WERI-Rb-1 (cell line): ENCODE measurements at places on chromosomes 2 and 18.

GRCh38 chr2:193187816-193188215, 993.1 kb upstream of the TMEFF2 start:
- no peak for DNase-seq

GRCh38 chr2:239577935-239578334, 177.1 kb upstream of the HDAC4 start:
- no peak for DNase-seq

DNA sequence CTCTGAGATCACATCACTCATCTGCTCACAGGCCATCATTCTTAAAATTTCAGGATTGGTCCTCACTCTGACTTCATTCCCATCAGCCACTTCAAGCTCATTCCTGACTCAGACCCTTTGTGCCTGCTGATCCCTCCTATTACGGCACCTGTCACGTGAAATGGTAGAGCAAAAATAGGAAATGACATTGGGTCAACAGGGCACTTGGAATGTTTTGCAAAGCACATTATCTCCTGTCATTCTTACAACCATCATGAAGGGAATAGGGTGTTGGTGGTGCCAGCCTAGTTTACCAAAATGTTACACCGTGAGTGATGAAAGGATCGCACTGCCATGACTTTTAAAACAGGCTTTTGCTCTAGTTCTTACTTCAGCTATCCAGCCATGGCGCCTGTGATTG, 61.1 kb downstream of the EIF5B start:
- DNase-seq, result no peak

DNA sequence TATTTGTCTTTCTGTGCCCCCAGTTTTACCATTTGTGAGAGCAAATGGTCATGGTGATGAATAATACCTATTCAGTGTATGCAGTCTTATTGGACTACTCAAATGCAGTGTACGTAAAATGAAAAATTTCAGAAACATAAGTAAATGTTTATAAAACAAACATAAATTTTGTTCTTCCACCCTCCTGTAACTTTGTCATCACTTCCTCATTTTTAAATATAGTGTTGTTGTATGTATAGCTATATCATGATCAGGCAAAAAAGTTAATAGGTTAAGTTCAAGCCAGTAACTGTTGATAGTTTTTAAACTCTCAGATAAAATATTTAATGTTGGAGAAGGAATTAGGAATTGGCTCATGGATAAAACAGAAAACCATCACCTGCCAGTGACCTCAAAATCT, 93.2 kb downstream of the KLF7 start:
- DNase-seq, result no peak

GRCh38 chr18:35029770-35030169, 11.4 kb upstream of the MAPRE2 start:
- no peak for DNase-seq

DNA sequence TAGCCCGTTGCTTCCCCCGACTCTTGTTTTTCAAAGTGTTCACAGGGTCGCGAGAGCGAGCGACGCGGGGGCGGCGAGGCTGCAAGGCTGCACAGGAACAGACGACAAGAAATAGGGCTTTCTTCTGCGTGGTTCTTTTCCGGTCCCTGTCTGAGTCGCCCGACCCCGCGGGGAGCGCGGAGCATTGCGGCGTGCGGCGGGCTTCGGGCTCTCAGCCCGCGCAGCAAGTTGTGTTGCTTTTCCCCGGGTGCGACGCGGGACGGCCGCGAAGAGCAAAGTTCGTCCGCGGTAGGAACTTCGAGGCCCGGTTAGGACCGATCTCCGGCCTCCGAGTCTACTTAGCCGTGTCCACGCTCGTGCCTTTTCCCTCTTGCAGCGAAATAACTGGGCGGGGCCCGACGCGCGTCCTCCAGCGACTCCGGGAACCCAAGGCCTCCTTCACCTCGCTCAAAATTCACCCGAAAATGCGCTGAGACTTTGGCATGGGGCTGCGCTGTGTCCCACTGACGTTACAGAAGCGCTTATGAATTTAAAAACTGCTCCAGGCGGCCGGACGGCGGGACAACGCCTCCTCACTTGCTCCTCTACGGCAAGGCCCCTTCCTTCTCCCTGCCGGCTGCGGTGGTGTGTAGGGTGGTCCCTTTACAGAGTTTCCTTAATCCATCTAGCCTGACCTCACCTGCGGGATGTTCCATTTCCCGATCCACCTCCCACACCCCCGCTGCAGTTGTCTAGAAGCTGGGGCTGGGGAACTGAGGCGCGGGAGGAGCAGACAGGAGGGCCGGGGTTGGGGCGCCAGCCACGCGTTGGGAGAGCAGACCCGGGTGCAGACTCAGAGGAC, 1.5 kb upstream of the BCL2L11 start:
- DNase-seq, result no peak

DNA sequence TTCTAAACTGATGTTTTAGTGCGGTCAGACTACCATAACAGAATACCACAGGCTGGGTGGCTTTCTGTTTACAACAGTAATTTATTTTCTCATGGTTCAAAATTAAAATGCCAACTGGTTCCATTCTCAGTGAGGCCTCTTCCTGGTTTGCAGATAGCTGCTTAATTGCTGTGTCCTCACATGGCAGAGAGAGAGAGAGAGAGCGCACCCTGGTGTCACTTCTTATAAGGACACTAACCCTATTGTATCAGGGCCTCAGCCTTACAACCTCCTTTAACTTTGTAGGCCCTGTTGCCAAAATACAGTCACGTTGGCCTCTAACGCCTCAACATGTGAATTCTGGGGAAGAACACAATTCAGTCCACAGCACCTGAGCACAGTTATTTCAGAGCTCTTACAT, 37.5 kb upstream of the ZNF385B start:
- DNase-seq, result peak; percentile 67

- no peak for DNase-seq
Observed at GRCh38 chr2:177325554-177325953, 61.0 kb upstream of the NFE2L2 start.

- DNase-seq, result no peak
Observed at GRCh38 chr2:39805936-39806608, 27.0 kb upstream of the THUMPD2 start.
